ENCODE measurements at places on chromosomes 13 and 19.

GRCh38 chr19:5293612-5294378 is 46.8 kb downstream of the PTPRS start:
- no peak for DNase-seq

GRCh38 chr13:46389457-46390451 is 2.7 kb upstream of the RUBCNL start:
- DNase-seq, result no peak

- no peak for DNase-seq
Observed at GRCh38 chr19:10836479-10837330, 693 bp upstream of the TMED1 start.

DNA sequence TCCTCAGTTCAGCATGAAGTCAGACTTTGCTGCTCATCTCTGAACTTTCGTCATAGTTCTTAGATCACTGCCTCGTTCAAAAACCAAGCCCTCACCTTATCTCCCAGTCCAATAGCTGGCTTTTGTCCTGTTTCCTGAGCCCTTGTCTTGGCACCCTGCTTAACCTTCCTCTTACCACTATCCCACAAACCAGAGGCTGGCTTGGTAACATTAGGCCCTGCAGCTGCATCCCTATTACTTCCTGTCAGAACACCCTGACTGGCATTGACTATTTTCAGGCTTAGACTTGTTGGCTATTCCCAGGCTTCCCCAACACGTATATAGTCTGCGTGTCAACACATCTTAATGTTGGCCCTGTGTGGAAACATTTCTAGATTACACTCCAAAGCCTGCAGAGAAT is 172.4 kb downstream of the VWA8 start:
- DNase-seq, result no peak

DNA sequence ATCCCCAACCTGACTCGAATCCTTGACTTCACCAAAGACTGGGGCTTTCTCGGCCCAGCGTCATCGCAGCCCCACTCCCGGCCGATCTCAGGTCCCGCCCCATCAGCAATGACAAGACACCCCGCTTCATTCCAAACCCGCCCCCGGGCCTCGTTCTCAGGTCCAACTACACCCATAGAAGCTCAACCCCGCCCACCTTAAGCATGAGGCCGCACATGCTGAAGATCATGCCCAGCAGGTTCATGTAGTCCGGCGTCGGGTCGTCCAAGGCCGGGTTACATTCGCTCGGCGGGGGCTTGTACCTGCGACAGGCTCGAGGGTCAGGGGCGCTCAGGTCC is 2.3 kb downstream of the WDR83 start:
- DNase-seq, result peak; percentile 5

GRCh38 chr19:19587771-19588170 is 30.7 kb downstream of the PBX4 start:
- DNase-seq, result no peak

DNA sequence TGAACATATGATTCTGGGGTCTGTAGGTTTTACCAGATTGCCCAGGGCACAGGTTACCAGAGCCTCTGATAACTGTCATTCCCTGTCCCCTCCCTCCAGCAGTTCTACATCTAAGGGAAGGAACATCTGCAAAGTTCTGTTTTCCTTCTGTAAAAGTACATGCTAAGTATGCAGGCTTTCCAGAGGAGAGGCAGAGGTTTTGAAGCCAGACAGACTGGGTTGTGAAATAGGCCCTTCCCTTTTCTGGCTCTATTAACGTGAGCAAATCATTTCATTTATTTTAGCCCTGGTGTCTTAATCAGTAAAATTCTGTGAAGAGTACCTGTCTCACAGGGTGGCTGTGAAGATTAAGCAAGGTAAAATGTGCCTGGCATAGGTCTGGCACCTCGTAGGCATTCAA is 66.1 kb upstream of the C1QTNF9 start:
- no peak for DNase-seq

- no peak for DNase-seq
Observed at GRCh38 chr19:34363094-34363493, 1.9 kb upstream of the GPI start.

DNA sequence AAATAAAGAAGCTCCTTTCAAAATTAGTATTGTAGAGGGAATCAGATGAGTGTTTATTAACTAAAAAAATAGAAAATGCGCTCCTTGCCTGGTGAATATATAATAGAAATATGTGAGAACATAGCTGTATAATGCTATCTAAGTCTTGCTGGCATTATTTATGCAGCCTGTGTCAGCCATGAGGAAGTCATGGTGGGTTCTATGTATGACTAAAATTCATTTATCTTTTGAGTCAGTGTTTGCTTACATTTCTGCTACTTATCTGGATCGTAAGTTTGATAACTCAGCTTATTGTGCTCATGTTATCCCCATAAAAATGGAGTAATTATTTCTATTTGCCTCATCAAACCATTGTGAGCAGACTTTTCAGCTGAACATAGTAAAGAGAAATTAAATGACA is 449.3 kb downstream of the OXGR1 start:
- no peak for DNase-seq

GRCh38 chr13:38053896-38054295 is 184.3 kb upstream of the TRPC4 start:
- DNase-seq, result no peak

DNA sequence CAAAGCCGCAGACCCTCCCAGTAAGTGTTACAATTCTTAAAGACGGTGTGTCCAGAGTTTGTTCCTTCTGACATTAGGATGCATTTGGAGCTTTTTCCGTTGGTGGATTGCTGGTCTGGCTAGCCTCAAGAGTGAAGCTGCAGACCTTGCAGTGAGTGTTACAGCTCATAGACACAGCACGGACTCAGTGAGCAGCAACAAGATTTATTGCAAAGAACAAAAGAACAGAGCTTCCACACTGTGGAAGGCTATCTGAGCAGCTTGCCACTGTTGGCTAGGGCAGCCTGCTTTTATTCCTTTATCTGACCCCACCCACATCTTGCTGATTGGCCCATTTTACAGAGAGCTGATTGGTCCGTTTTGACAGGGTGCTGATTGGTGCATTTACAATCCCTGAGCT is 242.8 kb upstream of the SGCG start:
- DNase-seq, result no peak

- DNase-seq, result no peak
Observed at GRCh38 chr19:31303262-31303815, 45.9 kb downstream of the TSHZ3 start.

DNA sequence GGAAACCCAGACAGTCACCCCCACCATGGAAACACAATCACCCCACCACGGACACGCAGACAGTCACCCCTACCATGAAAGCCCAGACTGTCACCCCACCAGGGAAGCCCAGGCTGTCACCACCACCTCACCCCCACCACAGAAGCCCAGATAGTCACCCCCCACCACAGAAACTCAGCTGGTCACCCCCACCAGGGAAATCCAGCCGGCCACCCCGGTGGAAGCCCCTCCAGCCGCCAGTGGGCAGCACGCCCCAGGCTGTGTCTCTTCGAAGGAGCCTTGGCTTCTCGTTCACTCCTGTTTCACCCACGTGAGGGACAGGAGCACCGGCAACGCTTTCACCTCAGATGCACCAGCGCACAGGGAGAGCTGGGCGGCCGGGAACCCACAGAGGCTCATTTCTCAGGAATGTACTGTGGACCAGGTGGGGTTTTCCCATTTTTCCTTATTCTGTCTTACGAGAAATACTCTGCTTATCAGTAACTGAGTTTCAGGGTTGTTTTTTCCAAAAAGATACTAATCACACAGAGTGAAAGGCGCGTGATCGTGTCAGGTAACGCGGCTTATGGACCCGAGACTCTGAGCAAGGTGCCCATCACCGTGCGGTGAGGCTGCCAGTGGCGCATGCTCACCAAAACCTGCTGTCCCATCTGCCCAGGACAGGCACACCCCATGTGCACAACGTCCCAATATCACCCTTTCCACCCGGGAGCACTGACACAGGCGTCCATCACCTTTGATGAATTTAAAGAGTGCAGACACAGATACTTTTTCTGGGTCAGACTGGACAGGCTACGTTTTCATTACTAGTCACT is 28.0 kb downstream of the CARS2 start:
- no peak for DNase-seq

- no peak for DNase-seq
Observed at GRCh38 chr13:102227741-102228140, 174.1 kb downstream of the FGF14 start.

GRCh38 chr19:48023518-48023917 is 20.4 kb downstream of the CABP5 start:
- DNase-seq, result no peak

DNA sequence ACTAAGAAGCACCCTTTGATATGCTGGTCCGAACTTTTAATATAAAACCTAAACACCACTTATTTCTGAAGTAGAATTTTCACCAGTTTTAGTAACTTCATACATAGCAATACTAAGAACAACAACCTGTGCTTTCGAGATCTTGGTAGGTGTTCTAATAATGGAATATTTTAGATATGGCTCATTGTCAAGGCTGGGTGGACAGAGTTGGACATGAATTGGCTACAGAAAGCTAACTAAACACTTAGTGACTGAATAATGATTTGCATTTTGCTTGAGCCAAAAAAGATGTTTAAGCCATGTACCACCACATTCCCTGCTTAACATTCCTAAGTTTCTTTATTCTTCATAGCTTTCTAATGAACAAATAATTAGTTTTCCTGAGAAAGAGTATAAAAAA is 344.3 kb upstream of the SGCG start:
- no peak for DNase-seq

GRCh38 chr13:82076496-82076895 is 1735.6 kb upstream of the SPRY2 start:
- DNase-seq, result no peak

GRCh38 chr19:47124937-47125668 is 5.5 kb upstream of the SAE1 start:
- DNase-seq, result peak; percentile 52

- DNase-seq, result peak; percentile 64
Observed at GRCh38 chr13:48235341-48236135, 2.5 kb downstream of the ITM2B start.
